ENCODE measurements at places on chromosomes 1 and 21. TPM values are rescaled to one million over a fixed set of nuclear protein-coding genes. Genes with fewer than 3 reads are reported as not detected.

- DNase-seq, result no peak
Observed at GRCh38 chr1:75341537-75341936, 207.3 kb downstream of the LHX8 start.

- no peak for DNase-seq
Observed at GRCh38 chr1:190101756-190102155, 375.9 kb downstream of the BRINP3 start.

Gene MIB2
- 44.8 TPM for total RNA-seq

GRCh38 chr1:117782056-117782455, 147.4 kb downstream of the GDAP2 start:
- no peak for DNase-seq

GRCh38 chr21:45821315-45821962, 160.1 kb upstream of the COL6A1 start:
- DNase-seq, result no peak

Gene NOTCH2NLA
- total RNA-seq, result 69.7 TPM

Gene WNT9A
- 7.2 TPM for total RNA-seq

DNA sequence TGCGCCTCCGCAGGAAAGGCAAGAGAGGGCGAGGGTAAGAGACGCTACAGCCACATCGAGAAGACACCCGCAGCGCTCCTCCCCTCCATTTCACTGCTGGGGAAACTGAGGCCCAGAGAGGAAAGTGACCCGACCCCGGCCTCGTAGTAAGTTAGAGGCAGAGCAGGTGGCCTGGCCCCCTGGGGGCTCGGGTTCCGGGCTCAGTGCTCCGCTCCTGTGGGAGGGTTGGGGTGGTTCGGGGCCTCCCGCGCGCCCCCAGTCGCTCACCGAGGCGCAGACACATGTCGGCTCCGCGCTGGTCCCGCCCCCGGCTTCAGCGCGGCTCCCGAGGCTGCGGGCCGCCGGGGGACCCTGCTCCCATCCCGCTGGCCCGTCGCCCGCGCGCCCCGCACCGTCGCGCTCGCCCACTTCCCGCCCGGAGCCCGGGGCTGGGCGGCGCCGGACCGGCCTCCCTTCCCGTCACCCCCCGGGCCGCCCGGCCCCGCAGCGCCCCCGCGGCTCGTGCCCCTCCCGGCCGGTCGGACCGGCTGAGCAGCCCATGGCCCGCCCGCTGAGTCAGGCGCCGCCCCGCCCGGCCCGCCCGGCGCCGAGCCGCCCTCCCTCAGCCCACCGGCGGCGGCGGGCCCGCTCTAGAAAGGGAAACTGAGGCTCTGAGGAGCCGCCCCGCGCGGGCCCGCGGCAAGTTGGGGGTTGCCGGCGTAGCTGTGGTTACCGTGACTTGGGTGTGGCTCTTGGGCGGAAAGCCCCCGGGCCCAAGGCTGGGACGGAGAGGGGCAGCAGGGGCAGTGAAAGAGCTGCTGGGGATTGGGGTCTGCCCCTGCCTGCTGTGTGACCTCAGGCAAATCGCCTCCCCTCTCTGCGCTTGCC, at the start of gene TMEM54:
TSS of gene TMEM54 (minus strand) at position 434 of the 867 bp plus-strand sequence. CDS start at position 283, 151 bp downstream.
- peak; percentile 55 for DNase-seq

Gene RHBG
- not detected for total RNA-seq

Data from mammary epithelial cell (primary cell).